ENCODE measurements at places on chromosomes 4 and X.

- DNase-seq: no peak
Measured at GRCh38 chrX:47026198-47026597, 52.0 kb upstream of the RGN start.

GRCh38 chr4:31908261-31908660 lies 1188.1 kb downstream of the PCDH7 start:
- peak; percentile 30 for DNase-seq

GRCh38 chrX:134847133-134847532 lies 143.7 kb upstream of the SMIM10 start:
- no peak for DNase-seq

GRCh38 chrX:41406201-41406600 lies 40.9 kb upstream of the NYX start:
- DNase-seq: no peak

GRCh38 chrX:47272013-47272408 lies 39.2 kb downstream of the USP11 start:
- no peak for DNase-seq
